ENCODE measurements at places on chromosomes 12 and 14. TPM values are rescaled to one million over a fixed set of nuclear protein-coding genes. Genes with fewer than 3 reads are reported as not detected.

DNA sequence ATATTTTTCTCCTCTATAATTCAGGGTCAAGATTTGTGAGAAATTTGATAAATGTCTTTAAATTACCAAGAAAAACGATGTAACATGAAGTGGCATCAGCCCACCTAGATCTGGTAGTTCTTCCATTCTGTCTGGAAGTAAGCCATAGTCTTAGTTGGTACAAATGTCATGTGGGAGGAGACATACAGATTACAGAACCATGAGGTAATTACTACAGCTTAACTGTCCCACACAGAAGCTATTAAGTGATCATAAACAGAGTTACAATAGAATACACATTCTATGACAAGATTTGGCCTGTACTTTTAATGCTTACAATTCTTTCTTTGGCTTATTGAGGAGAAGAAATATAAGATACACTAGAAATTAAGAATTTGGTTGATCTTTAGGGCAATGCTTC is 13.7 kb upstream of the SIX1 start:
- H3K27ac ChIP-seq = no peak overlapping the region
- peaks cover 8% of the 10 kb centered on the region for H3K4me1 ChIP-seq
- no peaks in the 10 kb centered on the region for H3K36me3 ChIP-seq
- H3K27me3 ChIP-seq = peaks cover 62% of the 10 kb centered on the region
- no peak overlapping the region for H3K4me3 ChIP-seq

DNA sequence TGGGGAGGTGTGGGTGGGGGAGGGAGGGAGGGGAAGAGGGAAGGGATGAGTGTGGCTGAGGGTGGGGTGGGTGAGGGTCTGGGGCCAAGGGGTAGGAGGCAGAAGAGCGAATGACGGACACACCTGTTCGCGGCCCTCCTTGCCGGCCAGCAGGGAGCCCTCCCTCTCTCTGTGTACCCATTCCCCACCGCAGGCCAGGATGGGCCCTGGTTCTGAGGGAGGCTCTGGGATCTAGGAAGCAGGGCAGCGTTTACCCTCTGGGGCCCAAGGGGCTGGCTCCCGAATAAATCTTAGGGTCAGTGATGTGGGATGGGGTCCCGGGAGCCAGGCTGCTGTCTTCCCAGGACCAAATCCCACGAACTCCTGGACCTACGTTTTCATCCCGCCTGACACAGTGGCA is 46.0 kb upstream of the ESRRB start:
- H3K4me1 ChIP-seq = no peaks in the 10 kb centered on the region
- H3K36me3 ChIP-seq = no peaks in the 10 kb centered on the region
- no peak overlapping the region for H3K4me3 ChIP-seq
- DNase-seq = no peak
- H3K27me3 ChIP-seq = peaks cover 20% of the 10 kb centered on the region

GRCh38 chr12:78568321-78569020 is 296.1 kb upstream of the SYT1 start:
- DNase-seq = no peak
- no peaks in the 10 kb centered on the region for H3K4me1 ChIP-seq
- no peaks in the 10 kb centered on the region for H3K36me3 ChIP-seq
- no peak overlapping the region for H3K4me3 ChIP-seq
- no peaks in the 10 kb centered on the region for H3K27me3 ChIP-seq

DNA sequence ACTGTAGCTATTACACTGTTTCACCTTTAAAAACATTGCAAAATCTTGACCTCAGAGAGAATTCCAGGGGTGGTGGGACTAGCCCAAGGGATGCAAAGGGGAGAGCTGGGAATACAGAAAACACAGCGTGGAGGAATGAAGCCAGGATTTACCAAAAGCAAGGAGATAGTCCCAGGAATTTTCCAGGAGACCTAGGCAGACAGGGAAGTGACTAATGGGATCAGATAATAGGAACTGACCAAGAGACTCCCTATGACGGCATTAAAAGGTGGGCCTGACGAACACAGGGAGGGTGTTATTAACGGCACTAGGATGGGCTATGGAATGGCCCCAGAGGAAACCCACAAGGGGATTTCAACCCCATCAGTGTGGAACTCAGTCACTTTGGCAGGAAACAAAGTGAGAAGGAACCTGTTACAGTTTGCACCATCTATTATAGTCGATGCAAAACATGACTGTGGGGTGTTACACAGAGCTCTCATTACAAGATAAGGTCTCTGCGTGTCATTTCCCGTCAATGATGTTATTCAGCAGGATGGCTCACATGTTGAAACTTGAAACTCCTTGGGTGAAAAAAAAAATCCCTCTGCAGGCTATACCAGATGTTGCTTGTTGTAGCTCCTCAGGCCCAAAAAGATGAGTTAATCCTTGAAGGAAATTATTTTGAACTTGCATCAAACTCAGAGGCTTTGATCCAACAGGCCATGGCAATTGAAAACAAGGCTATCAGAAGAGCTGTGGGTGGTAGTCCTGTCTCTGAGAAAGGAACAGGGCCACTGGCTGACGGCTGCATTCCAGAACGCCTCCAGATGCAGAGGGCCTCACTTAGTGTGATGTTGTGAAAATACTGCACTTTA is 58.7 kb downstream of the DRAM1 start:
- H3K4me1 ChIP-seq = peaks cover 33% of the 10 kb centered on the region
- DNase-seq = peak; percentile 59
- no peaks in the 10 kb centered on the region for H3K36me3 ChIP-seq
- H3K4me3 ChIP-seq = peak overlapping the region; percentile 53
- H3K27me3 ChIP-seq = peaks cover 33% of the 10 kb centered on the region

DNA sequence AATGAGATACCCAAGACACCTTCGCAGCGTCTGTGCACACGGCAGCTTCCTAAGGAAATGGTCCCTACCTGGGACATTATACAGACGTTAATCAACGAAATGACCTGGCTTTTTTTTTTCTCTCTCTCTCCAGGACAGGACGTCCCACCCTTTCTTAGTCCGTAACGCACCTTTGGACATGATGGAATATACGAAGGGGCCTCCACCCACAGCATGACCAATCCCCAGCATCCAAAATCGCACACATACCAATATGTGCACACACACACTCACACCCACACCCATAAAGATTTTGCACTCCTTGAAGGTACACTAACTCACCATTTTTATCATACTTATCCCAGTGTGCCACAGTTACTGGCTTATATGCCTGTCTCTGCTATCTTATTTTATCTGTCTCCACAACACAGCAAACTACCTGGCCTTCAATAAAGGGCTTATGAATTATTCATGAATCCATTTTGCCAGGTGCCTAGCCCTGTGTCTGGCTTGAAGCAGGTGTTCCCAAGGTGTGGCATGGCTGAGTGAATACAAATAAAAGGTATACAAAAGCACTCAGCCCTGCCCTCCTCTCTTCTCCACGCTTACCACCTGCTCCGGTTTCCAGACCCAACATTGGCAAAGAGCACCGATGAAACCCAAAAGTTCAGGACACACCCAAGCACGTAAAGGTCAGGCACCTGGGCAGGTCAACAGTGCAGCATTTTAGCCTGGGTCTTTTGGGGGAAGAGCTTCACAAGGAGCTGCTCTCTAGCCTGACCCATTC is 2.2 kb downstream of the SCNN1A start:
- no peak for DNase-seq
- H3K36me3 ChIP-seq = no peaks in the 10 kb centered on the region
- peaks cover 39% of the 10 kb centered on the region for H3K4me1 ChIP-seq

DNA sequence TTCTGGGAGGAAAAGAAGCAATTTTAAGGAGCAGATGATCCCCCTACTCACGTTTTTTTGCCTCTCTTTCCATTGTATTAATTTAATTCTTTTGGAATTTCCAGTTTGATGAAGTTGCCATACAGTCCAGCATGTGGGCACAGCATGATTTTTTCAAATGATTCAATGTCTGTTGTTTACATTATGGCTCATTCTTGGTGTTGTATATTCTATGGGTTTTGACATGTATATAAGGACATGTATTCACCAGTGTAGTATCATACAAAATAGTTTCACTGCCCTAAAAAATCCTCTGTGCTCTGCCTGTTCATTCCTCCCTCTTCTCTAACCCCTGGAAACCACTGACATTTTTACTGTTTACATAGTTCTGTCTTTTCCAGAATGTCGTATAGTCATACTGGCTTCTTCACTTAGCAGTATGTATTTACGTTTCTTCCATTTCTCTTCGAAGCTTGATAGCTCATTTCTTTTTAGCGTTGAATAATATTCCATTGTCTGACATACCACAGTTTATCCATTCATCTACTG is 13.3 kb upstream of the KLHDC2 start:
- no peaks in the 10 kb centered on the region for H3K4me1 ChIP-seq
- H3K4me3 ChIP-seq = no peak overlapping the region
- no peak for DNase-seq
- no peak overlapping the region for H3K27ac ChIP-seq
- H3K36me3 ChIP-seq = no peaks in the 10 kb centered on the region
- H3K27me3 ChIP-seq = no peaks in the 10 kb centered on the region

DNA sequence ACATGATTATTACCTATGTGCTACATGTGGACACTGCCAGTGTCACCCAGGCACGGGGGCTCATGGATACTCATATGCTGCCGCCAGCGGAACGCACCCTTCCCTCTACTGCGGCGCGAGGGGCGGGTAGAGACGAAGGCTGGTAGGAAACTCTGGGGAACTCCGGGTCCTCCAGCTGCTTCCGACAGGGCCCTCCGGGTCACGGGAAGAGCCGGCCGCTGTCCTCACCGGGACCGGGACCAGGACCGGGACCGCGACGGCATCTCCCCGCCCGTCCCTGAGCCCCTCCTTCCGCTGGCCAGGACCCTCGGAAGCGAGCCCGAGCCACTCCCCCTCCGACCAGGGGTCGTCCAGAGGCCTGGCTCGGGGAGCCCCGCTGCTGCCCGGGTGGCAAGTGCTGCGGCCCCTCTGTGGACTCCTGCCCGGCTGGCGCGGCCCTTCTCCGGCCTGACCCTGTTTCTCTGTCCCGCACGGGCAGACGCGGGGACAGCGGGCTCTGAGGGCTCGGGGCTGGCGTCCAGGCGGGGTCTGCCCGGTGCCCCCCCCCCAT is 209.6 kb downstream of the ADGRD1 start:
- H3K36me3 ChIP-seq = no peaks in the 10 kb centered on the region
- H3K27me3 ChIP-seq = peaks cover 26% of the 10 kb centered on the region
- no peaks in the 10 kb centered on the region for H3K4me1 ChIP-seq
- no peak for DNase-seq
- no peak overlapping the region for H3K4me3 ChIP-seq
- no peak overlapping the region for H3K27ac ChIP-seq

- H3K4me1 ChIP-seq = peaks cover 9% of the 10 kb centered on the region
- H3K4me3 ChIP-seq = peak overlapping the region; percentile 20
- no peak overlapping the region for H3K27ac ChIP-seq
- no peak for DNase-seq
These were observed 122.8 kb downstream of the AACS start for GRCh38 chr12:125187780-125188741.

DNA sequence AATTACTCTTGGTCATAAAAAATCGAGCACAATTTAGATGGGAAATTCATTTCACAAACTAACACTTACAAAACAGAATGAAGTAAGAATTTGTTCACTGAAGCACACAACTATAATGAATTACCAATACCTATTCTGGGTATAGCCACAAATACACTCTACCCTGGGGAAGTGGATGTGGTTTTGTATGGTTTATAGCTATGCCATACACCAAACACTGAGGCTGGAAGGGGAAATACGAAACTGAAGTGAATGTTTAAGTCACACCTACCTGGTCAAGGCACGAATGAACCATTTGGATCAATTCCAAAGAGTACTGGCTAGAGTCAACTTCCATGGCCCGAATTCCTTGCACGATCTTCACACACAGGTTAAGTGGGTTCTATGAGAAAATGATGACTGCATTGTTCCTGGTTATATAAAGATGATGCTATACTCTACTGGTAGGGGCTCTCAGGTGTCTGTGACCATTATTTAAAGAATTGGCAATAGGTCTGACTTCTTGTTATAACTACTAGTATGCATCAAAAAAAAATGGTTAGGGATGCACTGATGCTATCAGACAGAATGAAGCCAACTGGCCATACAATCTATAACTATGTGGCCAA is 12.8 kb downstream of the NEK9 start:
- H3K36me3 ChIP-seq = peaks cover 25% of the 10 kb centered on the region
- peak overlapping the region; percentile 76 for H3K27ac ChIP-seq
- DNase-seq = no peak
- no peak overlapping the region for H3K4me3 ChIP-seq
- H3K4me1 ChIP-seq = no peaks in the 10 kb centered on the region

- H3K27ac ChIP-seq = no peak overlapping the region
- H3K4me1 ChIP-seq = peaks cover 5% of the 10 kb centered on the region
- H3K4me3 ChIP-seq = no peak overlapping the region
- DNase-seq = no peak
- no peaks in the 10 kb centered on the region for H3K36me3 ChIP-seq
- H3K27me3 ChIP-seq = no peaks in the 10 kb centered on the region
These were observed 82.4 kb downstream of the PPP2R5E start for GRCh38 chr14:63460680-63461369.

DNA sequence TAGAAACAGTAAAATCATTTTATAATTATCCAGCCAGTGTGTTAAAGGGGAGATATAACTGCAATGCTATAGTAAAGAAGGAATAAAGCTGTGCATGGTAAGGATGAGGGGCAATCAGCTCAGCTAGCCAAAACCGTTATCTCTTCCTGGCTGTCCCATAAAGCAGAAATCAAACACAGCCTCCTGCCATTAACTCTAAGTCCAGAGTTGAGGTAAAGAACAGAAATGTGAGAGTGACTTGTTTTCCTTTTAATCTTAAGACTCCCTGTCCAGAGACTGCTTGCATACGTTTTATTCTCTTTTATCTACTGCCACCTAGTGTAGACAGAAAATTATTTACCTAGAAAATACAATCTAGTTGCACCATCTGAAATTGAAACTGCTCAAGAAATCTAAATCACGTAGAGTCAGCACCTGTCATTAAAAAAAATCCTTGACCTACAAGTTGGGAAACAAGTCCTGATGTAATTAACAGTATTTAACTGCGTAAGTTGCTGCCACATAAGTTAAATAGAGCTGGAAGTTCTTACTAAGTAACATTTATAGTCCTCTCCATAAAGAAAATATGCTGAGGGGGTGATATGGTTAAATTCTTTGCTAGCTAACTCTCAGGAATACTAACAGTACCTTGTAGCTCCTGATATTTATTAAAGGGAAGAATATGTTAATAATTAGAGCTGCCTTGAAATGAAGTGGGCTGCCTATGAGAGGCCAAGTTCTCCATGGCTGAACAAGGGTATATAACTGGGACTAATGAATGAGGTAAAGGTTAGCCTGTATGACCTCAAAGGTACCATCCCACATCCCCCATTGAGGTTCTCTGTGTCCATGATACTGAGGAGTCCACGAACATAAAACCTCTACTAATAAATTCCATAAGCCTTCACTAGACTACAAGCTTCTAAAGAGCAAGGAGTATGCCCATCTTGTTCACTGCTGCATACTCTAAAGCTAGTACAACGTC is 62.7 kb downstream of the GALNT4 start:
- peaks cover 30% of the 10 kb centered on the region for H3K4me1 ChIP-seq
- H3K27me3 ChIP-seq = no peaks in the 10 kb centered on the region
- peaks cover 6% of the 10 kb centered on the region for H3K36me3 ChIP-seq
- peak overlapping the region; percentile 45 for H3K4me3 ChIP-seq
- no peak for DNase-seq

GRCh38 chr14:59278111-59278510 is 89.6 kb downstream of the DAAM1 start:
- no peak overlapping the region for H3K27ac ChIP-seq
- peaks cover 2% of the 10 kb centered on the region for H3K27me3 ChIP-seq
- no peak for DNase-seq
- H3K4me1 ChIP-seq = peaks cover 22% of the 10 kb centered on the region

MIP gene
- total RNA-seq = not detected

PDE3A gene
- total RNA-seq = not detected

TSPAN8 gene
- not detected for total RNA-seq

WSCD2 gene
- total RNA-seq = not detected

MDGA2 gene
- total RNA-seq = not detected

RERGL gene
- not detected for total RNA-seq

IGF1 gene
- total RNA-seq = 2.0 TPM

GYS2 gene
- not detected for total RNA-seq
